ENCODE measurements at places on chromosomes 3 and 15. TPM values are rescaled to one million over a fixed set of nuclear protein-coding genes. Genes with fewer than 3 reads are reported as not detected.

- DNase-seq, result no peak
- no peak overlapping the region for H3K27ac ChIP-seq
- no peak overlapping the region for H3K4me3 ChIP-seq
These were observed 2.5 kb upstream of the EID1 start for GRCh38 chr15:48875241-48875960.

- peaks cover 5% of the 10 kb centered on the region for H3K36me3 ChIP-seq
- DNase-seq, result no peak
- H3K4me3 ChIP-seq, result no peak overlapping the region
- H3K27me3 ChIP-seq, result peaks cover 12% of the 10 kb centered on the region
These were observed 362.6 kb upstream of the PLSCR5 start for GRCh38 chr3:146967783-146968182.

- H3K36me3 ChIP-seq, result peaks cover 7% of the 10 kb centered on the region
- H3K4me1 ChIP-seq, result no peaks in the 10 kb centered on the region
- no peaks in the 10 kb centered on the region for H3K27me3 ChIP-seq
- H3K4me3 ChIP-seq, result no peak overlapping the region
- DNase-seq, result no peak
These were observed 20.7 kb upstream of the LPP start for GRCh38 chr3:188133219-188133618.

DNA sequence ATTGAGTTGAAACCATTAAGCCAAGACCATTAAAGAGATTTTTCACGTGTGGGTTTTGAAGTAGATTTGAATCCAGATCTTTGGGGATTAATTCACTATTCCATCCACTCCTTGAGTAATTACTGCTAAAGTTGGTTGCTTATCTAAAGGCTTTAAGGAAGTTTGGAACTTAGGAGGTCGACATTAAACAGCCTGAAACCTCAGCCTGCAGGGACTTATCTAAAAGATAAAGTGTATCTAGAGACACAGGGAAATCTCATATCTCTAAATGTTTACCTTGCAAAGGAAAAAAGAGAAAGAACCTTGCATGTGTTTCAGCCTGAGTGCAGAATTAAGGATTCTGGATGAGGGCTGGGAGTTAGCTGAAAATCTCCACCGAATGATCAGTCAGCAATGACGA is 158.6 kb downstream of the MEIS2 start:
- no peaks in the 10 kb centered on the region for H3K36me3 ChIP-seq
- H3K27me3 ChIP-seq, result no peaks in the 10 kb centered on the region
- H3K4me1 ChIP-seq, result no peaks in the 10 kb centered on the region

GRCh38 chr15:37984368-37984767 is 49.9 kb downstream of the TMCO5A start:
- DNase-seq, result no peak
- no peak overlapping the region for H3K4me3 ChIP-seq

GHSR gene
- total RNA-seq, result not detected
